ENCODE measurements at places on chromosomes 7 and 10.

GRCh38 chr10:112875476-112876267 lies 74.4 kb upstream of the TCF7L2 start:
- peak; percentile 49 for DNase-seq

DNA sequence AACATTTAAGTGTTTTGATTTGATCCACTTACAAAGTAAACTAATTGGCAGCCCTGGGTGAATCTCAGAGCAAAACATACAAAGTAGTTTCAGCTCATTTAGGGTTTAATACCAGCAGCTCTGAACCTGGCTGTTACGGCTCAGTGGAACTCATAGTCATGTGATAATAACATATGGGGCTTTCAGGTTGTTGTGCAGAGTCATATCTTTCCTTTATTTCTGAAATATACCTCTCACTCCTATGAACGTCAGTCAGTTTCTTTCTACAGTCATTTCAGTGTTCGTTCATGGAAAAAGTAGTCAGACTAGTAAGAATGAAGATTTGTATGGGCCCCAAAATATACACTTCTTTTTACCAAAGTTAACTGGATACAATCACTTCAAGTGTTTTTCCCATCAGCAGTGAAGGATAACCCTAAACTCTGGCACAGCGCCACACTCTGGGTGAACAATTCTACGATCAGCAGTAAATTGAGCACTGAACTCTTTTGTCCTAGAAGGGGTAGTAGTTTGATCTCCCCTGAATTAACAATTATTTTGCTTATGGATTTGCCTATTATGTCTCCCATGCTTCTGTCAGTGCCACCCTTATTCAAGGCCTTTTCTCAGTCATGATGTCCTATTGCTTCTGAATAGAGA lies 218.6 kb downstream of the THSD7A start:
- no peak for DNase-seq

GRCh38 chr7:101823096-101823495 lies 5.7 kb downstream of the CUX1 start:
- DNase-seq, result no peak

DNA sequence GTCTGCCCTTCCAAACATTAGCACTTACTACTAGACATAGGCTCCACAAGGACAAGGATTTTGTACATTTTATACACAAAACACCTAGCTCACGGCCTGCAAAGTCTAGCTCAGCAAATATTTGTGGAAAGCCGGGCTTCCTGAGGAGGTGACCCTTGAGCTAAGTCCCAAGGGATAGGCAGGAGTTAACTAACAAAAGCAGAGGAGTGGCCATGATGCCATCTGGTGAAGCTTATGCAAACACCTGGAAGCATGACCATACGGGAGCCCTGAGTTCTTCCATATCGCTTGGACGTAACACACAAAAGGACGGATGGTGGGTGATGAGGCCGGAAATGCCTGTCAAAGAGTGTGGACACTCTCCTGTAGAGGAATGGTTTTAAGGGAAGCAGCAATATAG lies 25.9 kb upstream of the YAE1 start:
- no peak for DNase-seq

GRCh38 chr10:27716521-27716920 lies 29.1 kb downstream of the MKX start:
- peak; percentile 88 for DNase-seq

All from fibroblast of skin of abdomen (primary cell).